ENCODE measurements at places on chromosomes 2 and 18. TPM values are rescaled to one million over a fixed set of nuclear protein-coding genes. Genes with fewer than 3 reads are reported as not detected.

DNA sequence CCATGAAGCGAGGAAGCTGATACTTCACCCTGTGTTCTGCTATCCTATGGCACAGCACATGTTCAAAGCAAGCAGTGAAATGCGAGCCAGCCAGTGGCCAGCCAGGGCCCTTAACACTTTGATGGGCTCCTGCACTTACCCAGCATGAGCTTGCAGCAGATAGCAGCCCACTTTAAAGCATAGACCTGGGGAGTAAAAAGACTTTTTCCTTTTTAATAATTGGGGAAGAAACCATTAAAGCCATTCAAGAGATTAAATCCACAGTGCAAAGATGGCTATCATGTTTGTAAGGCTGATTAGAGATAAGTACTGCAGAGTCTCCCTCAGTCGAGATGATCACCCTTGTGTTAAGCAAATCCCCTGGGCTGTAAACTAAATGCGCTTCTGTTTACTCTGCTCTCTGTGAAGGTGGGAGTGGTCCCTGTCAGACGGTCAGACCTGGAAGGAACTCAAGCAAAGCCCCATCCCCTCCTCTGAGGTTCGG is 15.7 kb downstream of the CCBE1 start:
- DNase-seq = no peak

- DNase-seq = no peak
These were observed 136.5 kb downstream of the COPS8 start for GRCh38 chr2:237222178-237222577.

DNA sequence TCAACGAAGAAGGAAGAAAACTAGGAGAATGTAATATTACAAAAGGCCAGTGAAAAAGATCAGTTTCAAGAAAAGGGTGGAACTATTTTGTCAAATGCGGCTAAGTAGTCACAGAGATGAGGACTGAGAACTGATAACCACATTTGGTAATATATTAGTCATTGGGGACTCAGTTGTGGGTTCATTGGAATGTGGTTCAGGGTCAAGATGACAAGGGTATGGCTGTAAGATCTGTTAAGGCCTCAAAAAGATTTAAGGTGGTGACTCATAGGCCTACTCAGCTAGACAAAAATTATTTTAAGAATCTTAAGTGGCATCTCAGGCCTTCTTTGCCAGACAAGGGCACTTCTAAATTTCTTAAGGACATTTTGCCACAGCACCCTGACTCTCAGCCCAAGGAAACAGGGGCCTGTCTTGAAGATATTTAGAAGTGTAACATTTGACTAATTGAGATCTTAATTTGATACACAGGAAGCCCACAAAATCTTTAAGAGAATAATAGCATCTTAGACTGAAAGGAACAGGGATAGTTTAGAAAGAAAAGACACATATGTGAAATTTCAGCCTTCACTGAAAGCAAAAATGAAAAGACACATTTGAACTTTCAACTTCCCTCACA is 81.3 kb downstream of the STRADB start:
- DNase-seq = no peak

GRCh38 chr18:68083131-68083530 is 566.6 kb upstream of the DSEL start:
- DNase-seq = peak; percentile 9

The FEV gene
- not detected for total RNA-seq

The GALR1 gene
- not detected for total RNA-seq

All from G401 (cell line).